ENCODE measurements at places on chromosomes 11 and 22. TPM values are rescaled to one million over a fixed set of nuclear protein-coding genes. Genes with fewer than 3 reads are reported as not detected.

- DNase-seq = no peak
Observed at GRCh38 chr22:44347080-44347479, 34.3 kb upstream of the SHISAL1 start.

DNA sequence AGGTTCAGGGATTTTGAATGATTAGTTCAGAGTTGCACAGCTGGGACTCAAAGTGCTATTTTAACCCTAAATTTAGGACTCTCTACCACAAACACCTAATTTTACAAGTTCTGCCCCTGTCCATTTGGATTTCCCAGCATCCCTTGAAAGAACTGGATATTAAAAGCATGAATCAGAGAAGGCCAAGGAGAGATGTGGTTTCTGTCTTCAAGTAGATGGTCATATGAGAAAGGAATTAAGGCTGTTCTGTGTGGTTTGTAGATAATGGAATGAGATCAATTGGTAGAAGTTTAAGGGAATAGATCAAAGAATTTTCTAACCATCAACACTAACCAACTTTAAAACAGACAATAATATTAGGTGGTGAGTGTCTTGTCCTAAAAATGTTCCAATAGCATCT, 106.4 kb upstream of the TENM4 start:
- no peak for DNase-seq

DNA sequence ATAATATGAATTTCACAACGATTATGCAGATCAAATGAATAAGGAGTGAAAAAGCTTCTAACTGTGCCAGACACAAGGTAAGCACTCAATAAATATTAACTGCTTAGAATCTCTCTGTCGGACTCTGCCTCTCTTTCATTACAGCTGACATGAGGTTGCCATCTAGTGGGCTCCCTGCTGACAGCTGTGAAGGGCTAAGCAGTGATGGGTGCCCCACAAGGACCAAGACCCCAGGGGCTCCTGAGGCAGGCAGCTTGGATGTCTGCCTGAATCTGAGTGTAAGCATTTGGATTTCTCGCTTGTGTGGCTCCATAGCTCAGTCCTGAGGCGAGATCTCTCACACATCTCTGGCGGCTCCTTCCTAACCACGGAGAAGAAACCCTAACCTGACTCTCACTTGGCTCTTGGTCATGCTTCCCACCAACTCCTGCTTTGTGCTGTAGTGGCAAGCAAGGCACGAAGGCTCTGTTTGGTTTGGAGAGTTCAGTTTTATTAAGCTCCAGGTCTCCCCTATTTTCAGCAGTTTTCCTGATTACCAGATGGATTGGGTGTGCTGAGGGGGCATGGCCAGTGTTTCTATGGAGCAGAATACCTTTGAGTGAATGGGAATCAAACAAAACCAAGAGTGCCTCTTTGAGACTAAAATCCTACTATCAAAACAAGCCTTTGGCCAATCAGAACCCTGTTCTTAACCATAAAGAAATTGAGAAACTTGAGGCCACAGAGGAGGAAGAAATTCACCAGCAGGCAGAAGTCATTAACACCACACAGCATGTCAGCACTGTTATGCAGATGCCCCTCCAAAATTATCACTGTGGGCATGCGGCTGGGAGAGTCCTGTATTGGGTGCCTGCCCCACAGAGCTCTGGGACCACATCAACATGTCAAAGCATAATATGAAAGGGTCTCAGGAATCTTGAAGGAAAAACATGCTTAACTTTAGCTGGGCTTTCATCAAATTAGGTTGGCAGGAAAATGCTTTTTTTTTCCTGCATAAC, 152.8 kb upstream of the NTM start:
- no peak for DNase-seq

DNA sequence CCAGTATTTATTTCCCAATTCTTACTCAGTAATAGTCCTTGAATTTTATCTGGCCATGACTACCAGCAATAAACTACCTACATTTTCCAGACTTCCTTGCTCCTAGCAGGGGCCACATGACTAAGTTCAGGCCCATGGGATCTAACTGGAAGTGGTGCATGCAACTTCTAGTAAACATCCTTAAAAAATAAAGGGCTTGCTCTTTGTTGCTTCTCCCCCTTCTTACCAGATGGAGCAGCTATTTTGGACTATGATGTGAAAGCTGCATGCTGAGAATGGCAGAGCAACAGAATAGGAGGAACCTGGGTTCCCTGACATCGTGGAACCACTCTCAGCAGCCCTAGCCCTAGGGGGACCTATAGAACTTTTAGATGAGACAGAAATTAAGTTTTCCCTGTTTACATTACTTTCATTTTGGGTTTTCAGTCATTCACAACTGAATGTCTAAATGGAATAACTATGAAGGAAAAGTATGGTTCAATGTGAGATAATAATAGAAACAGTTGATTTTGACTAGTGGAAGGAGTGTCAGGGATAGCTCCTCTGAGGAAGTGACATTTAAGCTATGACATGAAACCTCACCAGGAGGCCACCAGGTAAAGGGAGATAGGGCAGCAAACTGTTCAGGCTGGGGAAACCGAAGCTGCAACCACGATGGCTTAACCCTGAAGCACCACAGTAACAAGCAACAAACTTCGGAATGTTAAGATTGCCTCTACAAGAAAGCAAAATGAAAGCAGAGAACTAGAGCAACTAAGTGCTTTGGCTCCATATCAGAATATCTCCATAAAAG, 48.9 kb downstream of the PHF21A start:
- no peak for DNase-seq

GRCh38 chr11:118813551-118813950, 22.6 kb upstream of the DDX6 start:
- no peak for DNase-seq

- peak; percentile 94 for DNase-seq
Observed at GRCh38 chr11:67401495-67402191, at the start of gene PPP1CA. PPP1CA (minus strand) TSS chr11:67401858; CDS start chr11:67401782, 76 bp downstream.

- DNase-seq = no peak
Observed at GRCh38 chr11:34795641-34796040, 120.5 kb downstream of the APIP start.

Gene SLC17A6
- not detected for total RNA-seq
